ENCODE measurements at places on chromosomes 13 and 19. TPM values are rescaled to one million over a fixed set of nuclear protein-coding genes. Genes with fewer than 3 reads are reported as not detected.

LSR gene
- 46.5 TPM for total RNA-seq

ZNF132 gene
- 14.7 TPM for total RNA-seq

NKG7 gene
- 2.6 TPM for total RNA-seq

ZNF560 gene
- not detected for total RNA-seq

PALM gene
- total RNA-seq: not detected

DOHH gene
- total RNA-seq: 8.4 TPM

CYP2A7 gene
- total RNA-seq: not detected

SULT2A1 gene
- not detected for total RNA-seq

POSTN gene
- not detected for total RNA-seq

PCID2 gene
- 54.1 TPM for total RNA-seq

KLK4 gene
- total RNA-seq: 0.52 TPM

SNRPD2 gene
- total RNA-seq: 368 TPM

OR7C2 gene
- total RNA-seq: not detected

KIR3DL1 gene
- not detected for total RNA-seq

CABP5 gene
- total RNA-seq: not detected

CYP4F12 gene
- not detected for total RNA-seq

LIM2 gene
- total RNA-seq: not detected

MCF2L gene
- total RNA-seq: 7.7 TPM

LRP3 gene
- total RNA-seq: not detected

GGACT gene
- total RNA-seq: 3.5 TPM

HOMER3 gene
- 4.7 TPM for total RNA-seq

CGB2 gene
- not detected for total RNA-seq

EDNRB gene
- not detected for total RNA-seq

KCTD4 gene
- total RNA-seq: not detected

ZNF583 gene
- total RNA-seq: 11.1 TPM

KLK15 gene
- not detected for total RNA-seq

SWSAP1 gene
- 5.0 TPM for total RNA-seq

ANKRD10 gene
- total RNA-seq: 288 TPM

LRRC4B gene
- total RNA-seq: not detected

FAAP24 gene
- total RNA-seq: 2.7 TPM

IQCN gene
- 63.6 TPM for total RNA-seq

SPRED3 gene
- 1.2 TPM for total RNA-seq

UBE2L5 gene
- total RNA-seq: 0.57 TPM

TSSK6 gene
- 6.3 TPM for total RNA-seq

ZNF416 gene
- total RNA-seq: 13.0 TPM

F7 gene
- total RNA-seq: not detected

IZUMO2 gene
- not detected for total RNA-seq

ZNF497 gene
- total RNA-seq: 4.4 TPM

ZNF296 gene
- 30.2 TPM for total RNA-seq

CCDC61 gene
- 37.0 TPM for total RNA-seq

TMEM150B gene
- not detected for total RNA-seq

ZNF69 gene
- 2.1 TPM for total RNA-seq

LRG1 gene
- 0.27 TPM for total RNA-seq

LILRA2 gene
- total RNA-seq: 0.25 TPM

MYADM gene
- total RNA-seq: 18.5 TPM

Measured in B cell (primary cell).